Right lobe of liver (tissue), 6 donors: ENCODE measurements at places on chromosomes 12 and 14. TPM values are rescaled to one million over a fixed set of nuclear protein-coding genes. Genes with fewer than 3 reads are reported as not detected.

USP44 gene
- total RNA-seq, result 0.24 TPM

DNA sequence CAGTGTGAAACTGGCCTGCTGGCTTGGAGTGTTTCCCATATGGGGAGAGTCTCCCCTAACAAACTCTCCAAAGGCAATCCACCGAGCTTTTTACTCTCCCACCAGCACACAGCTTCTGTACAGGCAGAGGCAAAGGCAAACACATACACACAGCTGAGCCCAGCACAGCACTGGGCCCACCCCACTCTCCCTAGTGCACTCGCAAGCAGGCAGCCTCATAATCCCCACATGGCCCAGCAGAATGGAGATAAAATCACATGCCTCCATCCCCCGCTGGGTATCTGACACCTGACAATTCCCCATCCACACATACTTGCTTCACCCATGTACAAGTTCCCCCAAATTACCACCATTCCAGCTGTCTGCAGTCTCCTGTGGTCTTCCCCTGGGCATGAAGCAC, 3.4 kb downstream of the HOXC12 start:
- no peak for DNase-seq

LRTM2 gene
- not detected for total RNA-seq

ANHX gene
- total RNA-seq, result not detected

DNA sequence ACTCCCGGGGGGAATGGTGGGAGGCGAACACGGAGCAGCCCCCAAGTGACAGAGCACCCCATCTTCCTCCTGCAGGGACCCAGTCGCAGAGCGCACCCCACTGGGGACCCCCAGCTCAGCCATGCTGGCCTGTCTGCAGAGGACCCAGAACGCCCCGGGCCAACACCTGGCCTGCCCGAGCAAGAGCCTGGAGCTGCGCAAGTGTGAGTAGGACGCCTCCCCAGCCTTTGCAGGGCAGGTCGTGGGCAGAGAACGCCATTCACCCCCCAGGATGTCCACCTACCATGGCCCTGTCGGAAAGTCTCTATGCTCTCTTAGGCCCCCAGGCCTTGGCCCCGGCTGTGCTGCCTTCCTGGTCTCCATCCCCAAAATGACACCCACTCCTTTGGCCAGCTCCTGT, 30.4 kb downstream of the FAM222A start:
- no peak for DNase-seq

DNA sequence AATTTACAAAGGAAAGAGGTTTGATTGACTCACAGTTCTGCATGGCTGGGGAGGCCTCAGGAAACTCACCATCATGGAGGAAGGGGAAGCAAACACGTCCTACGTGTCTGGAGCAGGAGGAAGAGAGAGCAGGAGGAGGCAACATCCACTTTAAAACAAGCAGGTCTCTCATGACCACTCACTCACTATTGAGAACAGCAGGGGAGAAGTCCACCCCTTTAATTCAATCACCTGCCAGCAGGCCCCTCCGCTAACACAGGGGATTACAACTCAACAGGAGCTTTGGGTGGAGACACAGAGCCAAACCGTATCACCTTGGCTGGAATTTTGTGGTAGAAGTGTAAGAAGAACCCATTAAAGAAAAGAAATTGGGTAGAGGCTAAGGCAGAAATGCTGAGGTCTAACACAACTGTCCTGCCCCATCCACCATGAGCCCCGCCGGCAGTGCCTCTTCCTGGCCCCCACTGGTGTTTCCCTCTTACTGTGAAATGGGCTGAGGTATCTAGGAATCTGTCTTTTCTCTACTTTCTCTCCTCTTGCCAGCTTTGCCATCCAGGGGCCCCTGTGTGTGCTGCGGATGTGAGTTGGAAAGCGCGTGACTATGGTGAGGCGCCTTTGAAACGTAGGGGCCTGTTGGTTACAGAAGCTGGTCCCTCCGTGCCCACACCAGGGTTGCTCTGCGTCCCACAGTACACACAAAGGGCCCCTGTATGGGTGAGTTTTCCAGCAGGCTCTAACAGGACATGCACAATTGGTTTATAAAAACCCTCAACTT, 108.0 kb upstream of the TMEM132D start:
- no peak for DNase-seq

- no peak for DNase-seq
These were observed 199.9 kb upstream of the IGF1 start for GRCh38 chr12:102680304-102680703.

CCDC60 gene
- not detected for total RNA-seq

- no peak for DNase-seq
These were observed 678.6 kb downstream of the BCL11B start for GRCh38 chr14:98593361-98593761.

DNA sequence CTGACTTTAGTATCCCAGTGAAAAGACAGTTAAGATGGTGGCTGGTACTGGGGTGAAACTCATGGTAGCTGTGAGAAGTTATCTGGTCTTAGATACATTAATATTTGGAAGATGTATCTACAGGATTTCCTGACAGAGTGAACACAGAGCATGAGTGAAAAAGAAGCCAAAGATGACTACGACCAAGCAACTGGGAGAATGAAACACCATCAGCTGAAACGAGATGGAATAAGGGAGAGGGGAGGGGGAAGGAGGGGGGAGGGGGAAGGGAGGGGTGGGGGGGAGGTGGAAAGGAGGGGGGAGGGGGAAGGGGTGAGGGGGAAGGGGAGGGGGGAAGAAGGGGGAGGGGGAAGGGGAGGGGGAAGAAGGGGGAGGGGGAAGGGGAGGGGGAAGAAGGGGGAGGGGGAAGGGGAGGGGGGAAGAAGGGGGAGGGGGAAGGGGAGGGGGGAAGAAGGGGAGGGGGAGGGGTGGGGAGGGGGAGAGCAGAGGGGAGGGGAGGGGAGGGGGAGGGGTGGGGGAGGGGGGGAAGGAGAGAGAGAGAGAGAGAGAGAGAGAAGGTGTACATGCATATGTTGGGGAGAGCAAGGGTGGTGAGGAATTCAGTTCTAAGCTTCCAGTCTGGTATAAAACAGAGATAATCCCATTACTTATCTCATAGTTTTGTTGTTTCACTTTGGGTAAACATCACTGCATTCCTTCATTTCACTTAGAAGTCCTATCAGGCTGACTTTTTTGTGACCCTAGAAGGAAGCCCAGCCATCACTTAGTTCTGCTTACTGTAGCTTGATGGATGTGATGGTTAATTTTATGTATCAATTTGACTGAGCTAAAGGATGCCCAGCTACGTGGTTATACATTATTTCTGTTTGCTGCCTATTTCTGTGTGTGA, 73.9 kb downstream of the SPPL3 start:
- DNase-seq, result no peak

DNA sequence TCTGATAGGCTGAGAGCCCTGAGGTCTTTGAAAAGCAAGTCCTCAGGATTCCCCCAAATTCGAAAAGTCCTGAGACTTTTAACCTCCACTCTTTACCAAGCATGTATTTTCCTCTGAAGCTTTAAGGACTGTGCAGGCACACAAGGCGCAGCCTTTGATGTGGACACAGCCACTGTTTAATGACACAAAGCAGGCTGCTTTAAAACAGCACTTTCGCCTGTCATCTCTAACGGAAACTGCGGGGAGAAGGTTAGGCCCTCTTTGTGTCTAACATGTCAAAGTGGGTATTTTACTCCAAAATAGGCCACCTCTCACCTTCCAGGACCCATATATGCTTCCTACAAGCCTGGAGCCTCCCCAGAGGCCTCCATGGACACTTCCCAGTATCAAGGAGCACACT, 159.2 kb downstream of the GCH1 start:
- no peak for DNase-seq

- DNase-seq, result no peak
These were observed 8.8 kb downstream of the VPS37B start for GRCh38 chr12:122886851-122887818.

FGD4 gene
- 22.4 TPM for total RNA-seq

MAX gene
- total RNA-seq, result 32.1 TPM

DNA sequence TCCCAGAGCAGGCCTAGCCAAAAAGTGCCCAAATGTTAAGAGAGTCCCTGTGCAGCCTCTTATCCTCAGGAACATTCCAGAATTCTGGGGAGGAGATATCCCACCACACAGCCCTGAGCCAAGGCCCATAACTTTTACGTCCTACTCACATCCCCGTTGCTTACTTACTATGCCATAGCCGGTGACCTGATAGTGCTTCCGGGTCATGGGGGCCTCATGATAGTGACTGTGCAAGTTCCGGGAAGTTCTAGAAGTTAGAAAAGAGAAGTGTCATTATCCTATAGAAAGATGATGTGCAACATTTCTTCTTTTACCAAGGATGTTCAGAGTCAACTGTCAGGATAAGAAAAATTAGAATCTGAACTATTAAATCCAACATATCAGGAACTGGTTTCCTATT, 15.6 kb upstream of the NGB start:
- DNase-seq, result no peak

GRCh38 chr12:124388038-124388671, 93.3 kb downstream of the RFLNA start:
- DNase-seq, result no peak

DNA sequence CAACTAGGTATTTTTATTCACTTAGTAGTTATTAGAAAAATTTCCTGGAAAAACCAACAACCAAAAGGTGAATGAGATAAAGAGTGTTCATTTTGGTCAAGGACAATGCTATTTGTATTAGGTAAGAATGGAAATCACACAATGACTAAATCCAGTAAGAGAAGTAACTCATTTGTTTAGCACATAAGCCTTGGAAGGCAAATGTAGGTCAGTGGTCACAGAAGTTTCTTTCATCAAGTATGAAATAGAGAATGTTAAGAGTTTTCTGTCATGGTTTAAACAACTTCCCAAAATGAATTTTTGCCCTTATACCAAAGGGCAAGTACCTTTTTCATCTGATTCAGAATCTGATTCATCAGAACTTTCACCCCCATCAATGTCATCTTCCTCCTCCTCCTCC, 101.7 kb downstream of the KIF21A start:
- no peak for DNase-seq

DNA sequence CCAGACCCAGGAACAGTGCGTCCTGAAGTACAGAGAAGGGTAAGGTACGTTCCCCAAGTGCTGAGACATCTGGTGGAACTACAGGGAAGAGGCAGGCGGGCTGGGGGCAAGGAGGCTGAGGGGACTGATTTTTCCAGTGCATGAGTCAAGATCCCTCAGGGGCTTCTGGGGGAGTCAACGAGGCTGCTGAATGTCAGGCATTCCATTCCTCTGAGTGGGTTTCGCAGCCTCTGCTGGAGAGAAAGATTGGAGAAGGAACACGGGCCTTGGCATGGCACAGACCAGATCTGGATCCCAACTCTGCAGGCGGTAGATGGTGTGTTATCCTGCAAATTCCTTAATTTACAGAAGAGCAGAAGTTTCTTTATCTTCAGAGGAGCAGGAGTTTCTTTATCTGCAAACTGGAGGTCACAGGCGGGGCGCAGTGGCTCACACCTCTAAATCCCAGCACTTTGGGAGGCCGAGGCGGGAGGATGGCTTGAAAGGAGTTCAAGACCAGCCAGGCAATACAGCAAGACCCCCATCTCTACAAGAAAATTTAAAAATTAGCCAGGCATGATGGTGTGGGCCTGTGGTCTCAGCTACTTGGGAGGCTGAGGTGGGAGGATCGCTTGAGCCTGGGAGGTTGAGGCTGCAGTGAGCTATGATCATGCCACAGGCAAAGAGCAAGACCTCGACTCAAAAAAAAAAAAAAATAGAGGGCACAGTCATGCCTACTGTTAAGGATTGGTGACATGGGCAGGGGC, 132.6 kb upstream of the MAP1LC3B2 start:
- no peak for DNase-seq

- no peak for DNase-seq
These were observed 39.7 kb upstream of the GZMB start for GRCh38 chr14:24673534-24674203.

PLXNC1 gene
- total RNA-seq, result 1.6 TPM

GRCh38 chr14:105152794-105153241, 15.8 kb downstream of the JAG2 start:
- DNase-seq, result no peak

BHLHE41 gene
- 1.3 TPM for total RNA-seq

ANKRD13A gene
- total RNA-seq, result 33.7 TPM

- DNase-seq, result no peak
These were observed 9.2 kb downstream of the NOS1 start for GRCh38 chr12:117352206-117352605.

GRCh38 chr12:107404981-107405380, 280.6 kb upstream of the PWP1 start:
- DNase-seq, result no peak

DNA sequence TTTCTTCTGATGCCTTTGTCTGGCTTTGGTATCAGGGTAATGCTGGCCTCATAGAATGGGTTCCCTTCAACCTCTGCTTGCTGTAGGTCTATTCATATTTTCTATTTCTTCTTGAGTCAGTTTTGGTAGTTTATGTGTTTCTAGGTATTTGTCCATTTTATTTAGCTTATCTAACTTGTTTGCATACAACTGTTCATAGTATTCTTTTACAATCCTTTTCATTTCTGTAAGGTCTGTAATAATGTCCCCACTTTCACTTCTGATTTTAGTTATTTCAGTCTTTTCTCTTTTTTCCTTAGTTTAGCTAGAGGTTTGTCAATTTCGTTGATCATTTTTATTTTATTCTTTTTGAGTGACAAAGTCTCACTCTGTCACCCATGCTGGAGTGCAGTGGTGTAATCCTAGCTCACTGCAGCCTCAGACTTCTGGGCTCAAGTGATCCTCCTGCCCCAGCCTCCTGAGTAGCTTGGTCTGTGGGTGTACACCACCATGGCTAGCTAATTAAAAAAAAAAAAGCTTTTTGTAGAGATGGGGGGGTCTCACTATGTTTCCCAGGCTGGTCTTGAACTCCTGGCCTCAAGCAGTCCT, 11.7 kb downstream of the TTLL5 start:
- DNase-seq, result no peak

DNA sequence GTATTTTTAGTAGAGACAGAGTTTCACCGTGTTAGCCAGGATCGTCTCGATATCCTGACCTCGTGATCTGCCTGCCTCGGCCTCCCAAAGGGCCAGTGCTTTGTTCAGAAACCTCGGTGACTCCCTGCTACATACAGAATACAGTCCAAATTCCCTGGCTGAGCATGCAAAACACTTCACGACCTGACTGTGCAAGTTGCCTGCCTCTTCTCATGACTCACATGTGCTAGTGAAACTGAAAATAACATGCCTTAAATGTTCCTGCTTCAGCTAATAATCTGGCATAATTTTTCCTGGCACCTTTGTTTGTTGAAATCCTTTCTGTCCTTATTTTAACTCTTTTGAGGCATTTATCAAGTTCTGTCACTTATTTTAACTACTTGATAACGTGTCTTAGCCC, 8.2 kb downstream of the DMAC2L start:
- DNase-seq, result no peak

- no peak for DNase-seq
These were observed 159.0 kb downstream of the PTPN11 start for GRCh38 chr12:112577473-112578329.

DNA sequence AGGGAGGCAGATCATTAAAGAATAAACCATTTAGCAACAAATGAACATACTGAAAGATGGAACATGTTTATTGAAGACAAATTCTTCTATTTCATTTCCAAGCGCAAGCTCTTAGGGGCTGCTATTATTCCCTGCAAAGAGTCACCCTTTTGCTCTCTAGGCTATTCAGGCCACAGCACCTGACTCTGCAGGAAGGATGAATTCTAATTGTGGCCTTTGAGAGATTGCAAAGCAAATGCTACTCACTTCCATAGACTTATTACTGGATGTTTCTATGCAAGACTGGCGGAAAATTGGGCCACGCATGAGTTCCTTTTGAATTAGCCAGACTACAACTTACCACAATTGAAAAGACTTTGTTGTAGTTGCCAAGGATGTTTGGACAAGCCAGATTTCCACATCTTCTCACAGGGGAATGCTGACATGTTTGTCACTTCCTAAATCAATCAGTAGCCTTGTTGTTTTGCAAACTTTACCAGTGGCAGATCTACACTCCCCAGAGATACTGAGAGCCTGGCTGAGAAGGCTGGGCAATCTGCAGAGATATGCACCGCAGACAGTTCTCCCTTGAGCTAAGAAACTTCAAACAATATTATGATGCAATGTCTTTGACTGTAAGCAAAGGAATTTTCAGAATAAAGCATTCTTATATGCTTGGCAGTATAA, 334.3 kb upstream of the SYT1 start:
- no peak for DNase-seq
